ENCODE measurements at places on chromosomes 1 and 21. TPM values are rescaled to one million over a fixed set of nuclear protein-coding genes. Genes with fewer than 3 reads are reported as not detected.

DNA sequence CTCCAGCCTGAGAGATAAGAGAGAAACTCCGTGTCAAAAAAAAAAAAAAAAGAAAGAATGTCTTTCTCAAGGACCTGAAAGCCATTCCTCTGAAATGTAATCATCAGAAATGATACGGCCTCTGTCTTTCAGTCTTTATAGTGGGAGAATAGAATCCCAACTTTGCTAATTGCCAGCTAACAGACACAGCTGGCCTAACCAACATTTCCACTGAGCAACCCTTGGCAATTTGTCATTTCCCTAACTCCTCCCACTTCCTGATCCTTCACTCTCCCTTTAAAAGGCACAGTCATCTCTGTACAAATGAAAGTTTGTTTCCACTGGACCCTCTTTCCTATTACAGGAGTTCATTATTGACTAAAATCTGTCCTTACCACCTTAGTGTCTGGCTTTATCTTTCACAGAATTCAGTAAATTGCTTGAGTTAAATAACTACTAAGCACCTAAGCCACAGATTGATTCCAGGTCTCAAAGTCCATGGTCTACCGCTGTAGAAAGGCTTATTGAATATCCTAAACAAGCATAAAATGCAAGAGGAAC is 4.3 kb upstream of the CBR1 start:
- no peak overlapping the region for H3K4me3 ChIP-seq
- H3K36me3 ChIP-seq, result no peaks in the 10 kb centered on the region
- peaks cover 4% of the 10 kb centered on the region for H3K27me3 ChIP-seq
- H3K4me1 ChIP-seq, result no peaks in the 10 kb centered on the region

GRCh38 chr1:224300346-224300745 is 29.6 kb downstream of the NVL start:
- H3K27me3 ChIP-seq, result no peaks in the 10 kb centered on the region
- H3K4me1 ChIP-seq, result no peaks in the 10 kb centered on the region
- H3K4me3 ChIP-seq, result no peak overlapping the region
- peaks cover 47% of the 10 kb centered on the region for H3K36me3 ChIP-seq
- no peak for DNase-seq

DNA sequence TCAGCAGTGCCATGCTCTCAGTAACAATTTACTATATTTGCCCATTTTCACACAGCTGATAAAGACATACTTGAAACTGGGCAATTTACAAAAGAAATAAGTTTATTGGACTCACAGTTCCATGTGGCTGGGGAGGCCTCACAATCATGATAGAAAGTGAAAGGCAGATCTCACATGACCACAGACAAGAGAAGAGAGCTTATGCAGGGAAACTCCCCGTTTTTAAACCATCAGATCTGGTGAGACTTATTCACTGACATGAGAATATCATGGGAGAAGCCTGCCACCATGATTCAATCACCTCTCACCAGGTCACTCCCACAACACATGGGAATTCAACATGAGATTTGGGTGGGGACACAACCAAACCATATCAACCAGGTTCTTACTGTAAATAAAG is 112.1 kb upstream of the C1orf87 start:
- no peaks in the 10 kb centered on the region for H3K27me3 ChIP-seq
- no peaks in the 10 kb centered on the region for H3K36me3 ChIP-seq
- no peak overlapping the region for H3K27ac ChIP-seq
- DNase-seq, result no peak
- no peaks in the 10 kb centered on the region for H3K4me1 ChIP-seq
- no peak overlapping the region for H3K4me3 ChIP-seq

DNA sequence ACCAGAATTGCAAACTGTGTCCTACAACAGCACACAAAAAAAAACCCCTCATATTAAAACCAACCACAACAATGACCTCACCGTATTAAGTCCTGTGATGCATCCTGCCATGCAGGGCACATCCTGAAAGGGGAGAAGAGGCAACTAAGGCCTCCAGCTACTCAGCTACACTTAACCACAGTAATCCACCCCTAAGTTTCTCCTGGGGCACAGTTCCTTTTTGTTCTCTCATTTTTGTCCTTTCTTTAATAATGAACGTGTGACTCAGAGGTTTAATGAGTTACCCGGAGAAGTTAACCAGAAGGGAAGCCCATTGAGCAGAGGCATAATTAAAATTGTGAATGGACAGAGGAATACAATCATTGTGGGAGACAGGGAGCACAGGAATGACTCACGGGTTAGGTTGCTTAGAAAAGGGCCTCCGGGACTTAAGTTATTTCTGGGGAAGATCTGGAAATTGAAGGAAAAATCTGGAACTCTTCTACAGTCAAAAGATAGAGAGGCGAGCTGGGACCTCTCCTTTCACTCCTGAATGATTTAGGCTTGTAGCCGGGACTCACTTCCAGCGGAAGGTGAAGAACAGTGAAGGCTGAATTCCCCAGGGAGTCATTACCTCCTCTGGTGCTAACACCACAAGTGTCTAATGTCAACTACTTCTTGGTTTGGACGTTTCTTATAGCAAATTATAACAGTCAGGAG is 36.9 kb upstream of the HIVEP3 start:
- H3K27me3 ChIP-seq, result no peaks in the 10 kb centered on the region
- H3K4me1 ChIP-seq, result no peaks in the 10 kb centered on the region
- H3K27ac ChIP-seq, result no peak overlapping the region

DNA sequence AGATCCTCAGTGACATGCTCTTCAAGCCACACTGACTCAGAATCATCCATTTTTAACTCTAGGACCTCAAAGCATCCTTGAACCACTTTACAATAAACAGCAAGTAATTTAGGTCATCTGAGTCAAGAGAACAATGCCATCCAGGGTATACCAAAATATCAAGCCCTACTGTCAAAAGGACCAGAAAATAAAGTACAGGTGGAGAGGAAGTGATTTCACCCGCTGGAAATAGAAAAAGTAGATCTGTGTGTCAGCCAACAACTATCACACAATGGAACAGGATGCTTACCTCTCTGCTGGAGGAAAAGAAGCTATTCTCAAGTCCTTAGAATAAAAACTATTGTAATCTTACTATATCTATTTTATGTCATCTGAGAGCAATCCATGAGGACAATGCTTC is 37.0 kb downstream of the RERE start:
- no peaks in the 10 kb centered on the region for H3K27me3 ChIP-seq
- H3K4me1 ChIP-seq, result no peaks in the 10 kb centered on the region
- no peak overlapping the region for H3K4me3 ChIP-seq
- H3K27ac ChIP-seq, result no peak overlapping the region
- no peak for DNase-seq

Gene LMNA
- 547 TPM for total RNA-seq
